ENCODE measurements at places on chromosomes 13 and 19.

DNA sequence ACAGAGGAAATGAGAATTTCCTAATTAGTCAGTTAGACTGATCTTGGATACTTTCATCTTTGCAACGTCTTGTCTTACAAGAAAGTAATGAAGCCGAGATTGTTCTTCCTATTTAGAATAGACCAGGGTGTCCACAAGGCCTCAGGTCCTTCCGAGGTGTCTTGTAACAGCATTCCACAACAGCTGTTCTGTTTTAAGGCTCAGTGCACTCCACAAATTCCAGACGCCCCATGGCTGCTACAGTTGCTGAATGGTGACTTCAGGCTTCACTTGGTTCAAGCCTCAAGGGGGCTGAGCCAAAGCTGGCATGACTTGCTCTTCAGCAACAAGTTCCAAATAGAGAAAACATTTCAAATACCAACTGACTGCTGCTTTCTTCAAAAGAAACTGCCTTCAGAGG lies 143.4 kb downstream of the SHISA2 start:
- no peak overlapping the region for H3K4me3 ChIP-seq
- DNase-seq, result no peak
- H3K36me3 ChIP-seq, result no peaks in the 10 kb centered on the region
- no peak overlapping the region for H3K27ac ChIP-seq

DNA sequence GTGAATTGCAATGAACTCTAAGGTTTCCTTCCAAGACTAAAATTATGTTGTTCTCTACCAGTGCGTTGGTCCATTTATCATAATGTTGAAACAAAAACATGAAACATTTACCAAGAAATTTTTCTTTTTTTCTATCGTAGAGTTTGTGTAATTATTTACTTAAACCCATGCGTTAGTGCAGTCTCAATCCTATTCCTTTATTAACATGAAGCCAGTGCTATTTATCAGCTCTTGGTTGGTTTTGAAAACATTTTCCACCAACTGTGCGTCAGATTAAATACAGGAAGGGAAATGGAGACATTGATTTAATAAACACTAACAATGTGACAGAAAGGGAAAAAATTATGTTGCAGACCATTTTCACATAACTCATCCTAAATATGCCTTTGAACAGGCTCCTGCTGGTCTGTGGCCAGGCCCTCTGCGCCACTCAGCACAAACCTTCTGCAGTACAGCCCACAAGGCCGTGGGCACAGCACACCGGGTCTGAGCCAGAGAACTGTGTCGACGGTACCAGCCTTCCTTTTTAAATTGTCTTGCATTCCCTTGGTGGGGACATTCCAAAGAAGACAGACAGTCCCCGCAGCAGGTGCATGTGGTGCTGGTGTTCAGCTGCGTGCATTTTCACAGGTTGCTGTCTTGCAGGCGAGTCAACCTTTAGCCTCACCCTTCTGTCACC lies 135.8 kb downstream of the SHISA2 start:
- H3K4me1 ChIP-seq, result peaks cover 10% of the 10 kb centered on the region
- no peak overlapping the region for H3K4me3 ChIP-seq
- H3K27ac ChIP-seq, result no peak overlapping the region
- H3K36me3 ChIP-seq, result no peaks in the 10 kb centered on the region
- DNase-seq, result no peak
- peaks cover 7% of the 10 kb centered on the region for H3K27me3 ChIP-seq

DNA sequence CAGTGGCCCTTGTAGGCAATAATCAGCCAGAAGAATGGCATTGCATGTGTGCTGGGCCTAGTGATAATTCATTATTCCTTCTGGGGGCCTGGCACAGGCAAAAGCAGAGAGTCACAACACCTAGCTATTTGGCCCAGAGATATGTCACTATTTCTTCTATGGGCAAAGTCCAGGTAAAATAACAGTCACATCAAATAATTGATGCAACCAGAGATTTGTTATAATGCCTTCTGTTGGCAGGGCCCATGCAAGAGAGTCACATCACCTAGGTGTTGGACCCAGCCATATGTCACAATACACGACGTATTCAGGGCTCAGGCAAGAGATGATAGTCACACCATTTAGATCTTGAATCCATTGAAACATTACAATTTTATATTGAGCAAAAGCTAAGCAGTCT lies 66.1 kb downstream of the ZNF726 start:
- H3K27ac ChIP-seq, result no peak overlapping the region
- H3K4me3 ChIP-seq, result no peak overlapping the region
- no peaks in the 10 kb centered on the region for H3K4me1 ChIP-seq
- no peaks in the 10 kb centered on the region for H3K36me3 ChIP-seq
- no peak for DNase-seq

GRCh38 chr19:42919757-42920079 lies 2.0 kb upstream of the PSG6 start:
- no peak overlapping the region for H3K27ac ChIP-seq
- no peak for DNase-seq
- H3K4me1 ChIP-seq, result no peaks in the 10 kb centered on the region
- no peaks in the 10 kb centered on the region for H3K36me3 ChIP-seq
